Inflammatory macrophage treated with lipopolysaccharide for 1 hour (primary cell): ENCODE measurements at places on chromosomes 3 and 15.

- no peak for DNase-seq
These were observed 486.7 kb downstream of the ROBO2 start for GRCh38 chr3:77526573-77527113.

DNA sequence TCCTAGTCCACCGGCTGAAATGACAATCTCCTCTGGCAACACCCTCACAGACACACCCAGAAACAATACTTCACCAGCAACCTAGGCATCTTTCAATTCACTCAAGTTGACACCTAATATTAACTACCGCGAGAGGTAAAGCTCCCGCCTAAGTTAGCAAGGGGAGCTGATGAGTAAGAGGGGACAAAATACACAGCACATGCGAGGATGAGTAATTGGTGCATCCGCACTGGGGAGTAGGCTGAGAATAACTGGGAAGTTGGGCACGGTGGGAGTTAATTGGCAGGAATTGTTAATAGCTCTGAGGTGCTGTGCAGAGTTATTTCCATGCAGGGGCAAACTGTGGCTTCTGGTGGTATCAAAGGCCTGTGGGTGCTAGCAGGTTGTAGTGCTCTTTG is 14.5 kb upstream of the PLD1 start:
- DNase-seq = peak; percentile 89

GRCh38 chr3:122355612-122356011 is 27.4 kb downstream of the MIX23 start:
- no peak for DNase-seq

- no peak for DNase-seq
These were observed 810.0 kb upstream of the NR2F2 start for GRCh38 chr15:95520511-95520910.

DNA sequence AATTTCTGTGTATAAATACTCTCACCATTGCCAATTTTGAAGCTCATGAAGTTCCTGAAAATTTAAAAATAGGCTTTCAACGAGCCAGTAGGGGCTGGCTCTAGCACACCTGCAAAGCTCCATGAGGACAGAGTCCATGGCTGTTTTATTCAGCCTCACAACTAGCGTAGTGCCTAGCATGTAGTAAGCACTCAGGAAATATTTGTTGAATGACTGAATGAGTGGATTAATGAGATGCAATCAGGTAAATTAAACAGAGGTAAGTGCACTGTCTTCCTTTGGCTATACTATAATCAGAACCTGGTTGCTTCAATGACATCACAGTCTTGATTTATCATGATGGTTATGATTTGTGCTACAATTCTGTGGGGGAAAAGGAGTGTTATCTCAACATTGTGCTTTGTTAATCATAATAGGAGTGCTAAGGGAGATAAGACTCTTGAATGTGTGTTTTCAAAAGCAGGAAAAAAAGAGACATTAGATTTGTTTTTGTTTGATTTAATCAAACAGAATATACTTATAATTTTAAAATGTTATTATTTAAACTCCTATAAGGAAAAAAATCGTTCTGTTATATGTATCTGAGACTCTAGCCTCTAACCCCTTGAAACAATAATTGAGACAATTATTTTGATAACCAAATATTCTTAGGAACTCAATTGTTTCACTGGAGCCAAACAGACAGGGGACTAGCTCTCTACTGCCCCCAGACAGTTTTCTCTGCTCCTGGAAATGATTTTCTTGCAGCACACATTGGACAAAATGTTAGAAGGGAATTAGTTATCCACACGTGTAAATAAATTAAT is 171.7 kb upstream of the ATP11B start:
- no peak for DNase-seq

DNA sequence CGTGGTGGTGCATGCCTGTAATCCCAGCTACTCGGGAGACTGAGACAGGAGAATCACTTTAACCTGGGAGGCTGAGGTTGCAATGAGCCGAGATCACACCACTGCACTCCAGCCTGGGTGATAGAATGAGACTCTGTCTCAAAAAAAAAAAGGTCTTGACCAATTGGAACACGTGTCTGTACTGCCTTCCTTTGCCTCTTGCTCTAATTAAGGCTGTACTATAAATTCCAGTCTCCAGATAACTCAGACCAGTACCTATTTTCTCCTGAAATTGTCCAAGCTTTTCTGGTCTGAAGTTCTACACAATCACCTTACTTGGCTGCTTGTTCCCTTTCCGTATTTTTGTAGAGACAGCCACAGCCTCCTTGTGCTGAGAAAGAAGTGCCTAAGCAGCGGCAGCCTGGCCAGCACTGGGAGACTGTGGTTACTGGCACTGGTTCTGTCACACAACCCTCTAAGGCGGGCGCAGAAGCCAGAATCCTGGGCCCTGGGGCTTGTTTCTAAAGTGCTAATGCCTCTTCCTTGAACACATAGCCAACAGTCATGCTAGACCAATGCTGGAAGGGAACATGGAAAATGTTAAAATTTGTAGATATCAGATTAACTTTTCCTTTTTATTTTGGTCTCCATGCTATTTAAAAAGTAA is 6.2 kb upstream of the CEP70 start:
- DNase-seq = no peak
